ENCODE measurements at places on chromosomes 3 and 15. TPM values are rescaled to one million over a fixed set of nuclear protein-coding genes. Genes with fewer than 3 reads are reported as not detected.

DNA sequence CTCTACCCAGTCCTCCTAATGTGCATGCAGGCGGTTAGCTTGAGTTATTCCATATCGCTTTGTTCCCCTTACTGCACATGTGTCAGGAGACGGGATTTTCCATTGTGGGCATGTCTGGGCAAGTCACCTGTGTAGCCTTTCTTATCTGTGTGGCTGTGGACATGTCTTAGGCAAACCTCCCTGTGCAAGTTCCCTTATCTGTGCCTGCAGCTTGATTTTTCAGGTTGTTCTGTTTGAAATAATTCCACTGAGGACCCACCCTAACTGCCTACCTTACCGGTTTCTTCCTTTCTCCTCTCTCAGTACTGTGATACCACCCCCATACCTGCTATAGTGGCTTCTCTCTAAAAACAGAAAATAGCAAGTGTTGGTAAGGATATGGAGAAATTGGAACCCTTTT is 113.6 kb downstream of the NEO1 start:
- DNase-seq, result no peak

- DNase-seq, result no peak
These were observed 671.5 kb downstream of the FHIT start for GRCh38 chr3:60579734-60580133.

DNA sequence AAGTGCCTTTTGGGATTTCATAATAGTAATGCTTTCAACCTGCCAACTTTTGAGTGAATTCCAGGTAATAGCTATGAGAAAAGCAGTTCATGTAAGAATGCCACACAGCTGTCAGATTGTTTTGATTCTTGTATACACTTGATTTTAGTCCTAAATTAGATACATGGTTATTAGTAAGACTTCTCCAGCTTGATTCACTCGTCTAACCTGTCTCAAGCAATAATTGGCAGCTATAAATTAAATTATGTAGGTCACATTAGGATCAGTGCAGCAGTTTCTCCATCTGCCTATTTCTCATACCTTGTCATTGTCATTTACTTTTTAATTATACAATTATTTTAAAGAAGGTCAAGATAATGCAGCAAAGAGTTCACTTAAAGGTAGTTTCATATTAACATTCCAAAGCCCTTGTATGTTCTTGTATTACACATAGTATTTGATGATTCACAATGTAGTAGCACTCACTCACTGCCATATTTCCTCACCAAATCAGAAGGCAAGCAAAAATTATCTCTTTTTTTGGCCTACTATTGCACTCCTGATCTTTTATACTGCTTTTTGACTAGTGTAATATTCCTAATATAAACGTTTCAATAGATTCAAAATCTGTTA is 10.9 kb upstream of the CRYBG3 start:
- DNase-seq, result no peak

DNA sequence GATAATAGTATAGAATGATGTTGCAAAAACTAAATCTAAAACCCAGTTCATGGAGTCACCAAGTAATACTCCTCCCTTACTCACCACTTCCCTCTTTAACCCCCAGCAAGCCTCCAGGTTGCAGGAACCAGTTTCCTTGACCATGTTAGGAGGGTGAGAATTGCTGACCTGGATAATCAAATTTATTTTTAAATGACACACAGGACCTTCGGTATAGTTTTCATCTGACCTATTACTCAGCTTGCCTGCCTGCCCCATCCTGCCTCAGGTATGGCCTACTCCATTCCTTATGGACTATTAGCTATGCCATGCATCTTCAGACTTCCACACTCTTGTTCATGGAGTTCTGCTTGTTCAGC is 883 bp downstream of the RTP4 start:
- DNase-seq, result no peak

DNA sequence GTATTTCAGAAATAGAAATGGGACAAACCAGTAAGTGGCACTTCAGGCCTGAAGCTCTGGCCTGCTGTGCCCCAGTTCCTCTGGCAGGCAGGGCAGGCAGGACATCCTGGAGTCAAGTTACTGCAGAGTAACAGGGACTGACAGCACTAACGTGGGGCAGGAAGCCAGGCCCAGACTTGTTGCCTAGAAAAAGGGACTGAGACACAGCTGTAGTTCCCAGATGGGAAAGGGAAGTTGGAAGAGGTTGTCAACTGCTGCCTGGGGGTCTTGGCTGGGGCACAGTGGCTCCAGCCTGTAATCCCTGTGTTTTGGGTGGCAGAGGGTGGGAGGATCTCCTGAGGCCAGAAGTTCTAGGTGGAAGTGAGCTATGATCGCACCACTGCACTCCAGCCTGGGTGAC is 171.9 kb downstream of the FMN1 start:
- no peak for DNase-seq

DNA sequence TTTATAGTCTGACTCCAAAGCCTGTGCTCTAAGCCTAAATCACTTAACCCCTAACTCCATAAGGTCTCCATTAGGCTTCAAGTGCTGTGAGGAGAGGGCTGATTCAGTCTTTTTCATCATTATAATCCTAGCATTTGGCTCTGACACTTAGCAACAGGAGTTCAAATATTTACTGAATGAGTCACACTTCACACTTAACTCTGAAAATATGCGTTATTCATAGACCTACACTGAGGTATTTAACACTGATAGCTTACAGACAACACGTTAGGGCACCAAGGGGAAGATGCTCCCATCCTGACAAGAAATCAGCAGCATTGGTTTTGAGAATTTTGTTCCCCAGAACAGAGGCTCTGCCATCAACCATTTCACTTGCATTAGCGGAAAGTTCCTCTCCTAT is 53.5 kb downstream of the MSL2 start:
- DNase-seq, result peak; percentile 65

DNA sequence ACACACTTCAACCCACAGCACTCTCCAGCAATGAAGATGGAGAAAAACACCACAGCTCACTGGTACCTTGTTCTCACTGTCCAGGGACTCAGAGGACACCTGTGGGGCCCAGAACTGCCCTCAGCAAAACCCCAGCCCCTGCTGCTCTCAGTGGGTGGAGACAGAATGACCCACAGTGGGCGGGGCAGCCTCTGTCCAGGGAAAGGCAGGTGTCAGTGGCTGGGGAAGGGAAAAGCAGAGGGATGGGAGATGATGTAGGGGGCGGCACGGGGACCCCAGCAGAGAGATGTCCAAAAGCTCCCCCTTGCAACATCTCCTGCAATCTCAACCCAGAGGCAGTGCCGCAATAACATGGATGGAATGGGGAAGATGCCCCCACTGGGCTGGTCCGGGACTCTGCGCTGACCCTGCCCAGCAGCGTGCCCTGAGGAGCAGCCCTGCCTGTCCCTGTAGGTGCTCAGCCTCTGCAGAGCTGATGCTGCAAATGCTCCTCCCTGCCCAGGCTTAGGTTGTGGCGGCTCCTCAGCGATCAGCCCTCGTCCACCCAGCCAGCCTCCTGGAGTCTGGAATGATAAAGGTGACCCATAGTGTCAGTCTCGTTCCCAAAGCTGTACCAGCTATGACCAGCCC is 193.9 kb downstream of the XXYLT1 start:
- DNase-seq, result no peak

- no peak for DNase-seq
These were observed 535 bp downstream of the MCTP2 start for GRCh38 chr15:94231723-94232468.

GRCh38 chr3:28947061-28947460 is 333.8 kb upstream of the RBMS3 start:
- DNase-seq, result no peak

DNA sequence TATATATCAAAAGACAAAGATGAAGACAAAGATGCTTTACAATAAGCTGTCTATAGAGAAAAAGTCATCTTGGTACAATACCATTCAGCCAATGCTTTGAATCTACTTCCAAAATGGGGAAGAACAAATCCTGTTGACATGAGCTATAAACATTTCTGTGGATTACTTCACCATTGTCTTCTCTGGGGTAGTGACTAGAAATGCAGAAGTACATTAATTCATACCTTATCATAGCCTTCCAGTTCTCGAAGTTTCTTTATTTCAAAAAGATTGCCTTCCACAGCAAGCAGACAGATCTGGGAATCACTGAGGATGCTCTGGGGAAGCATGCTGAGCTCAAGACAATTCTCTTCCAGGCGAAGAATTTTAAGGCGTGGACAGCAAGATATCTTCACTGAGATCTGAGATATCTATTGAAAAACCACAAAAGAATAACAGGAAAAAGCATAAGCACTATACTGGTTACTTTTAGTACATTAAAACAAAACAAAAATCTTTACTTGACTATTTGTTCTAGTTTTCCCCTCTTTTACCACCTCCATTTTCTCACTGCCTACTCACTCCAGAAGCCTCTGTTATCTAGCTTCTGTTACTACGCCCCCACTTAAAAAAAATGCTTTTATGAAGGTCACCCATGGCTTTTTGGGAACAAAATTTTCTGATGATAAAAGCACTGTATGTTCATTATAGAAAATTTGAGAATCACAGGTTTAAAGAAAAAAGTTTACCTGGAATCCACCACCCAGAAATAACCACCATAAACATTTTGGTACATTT is 3.6 kb downstream of the LRRC57 start:
- no peak for DNase-seq

GRCh38 chr3:114079761-114080160 is 23.2 kb downstream of the QTRT2 start:
- DNase-seq, result no peak

- DNase-seq, result no peak
These were observed 27.9 kb upstream of the TLE3 start for GRCh38 chr15:70125605-70126004.

DNA sequence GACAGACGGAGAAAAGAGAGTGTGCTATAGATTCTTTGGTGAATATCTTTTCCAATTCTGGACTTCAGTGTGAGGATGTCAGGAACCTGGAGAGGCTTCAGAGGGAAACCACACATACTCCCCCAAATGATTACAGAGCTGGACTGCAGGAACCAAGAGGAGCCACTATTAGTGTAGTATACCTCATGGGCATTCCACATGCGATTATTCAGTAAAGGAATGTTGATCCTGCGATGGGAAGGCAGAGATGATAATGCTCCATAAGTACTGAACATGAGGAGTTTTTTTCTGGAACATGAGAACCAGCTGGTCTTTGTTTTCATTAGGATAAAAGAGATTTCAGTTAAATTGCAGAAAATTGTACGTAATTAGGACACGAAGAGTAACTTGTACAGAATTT is 18.7 kb downstream of the STARD9 start:
- DNase-seq, result no peak

DNA sequence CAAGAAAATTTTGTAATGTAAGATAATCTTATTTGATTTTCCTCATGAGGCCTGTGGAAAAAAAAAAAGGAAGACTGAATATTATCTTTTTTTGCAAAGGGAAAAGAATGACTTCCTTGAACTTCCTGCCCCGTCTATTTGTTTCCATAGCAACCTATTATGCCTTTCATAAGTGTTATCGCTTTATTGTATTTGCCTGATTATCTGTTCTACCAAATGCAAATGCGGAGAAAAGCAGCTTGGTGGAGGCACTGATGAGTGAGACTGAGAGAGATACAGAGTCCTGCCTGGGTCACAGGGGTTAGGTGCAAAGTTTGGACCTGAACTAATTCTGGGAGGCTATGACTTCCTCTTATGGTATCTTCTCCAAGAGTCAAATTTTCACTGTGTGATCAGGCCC is 334.0 kb upstream of the KCNMB2 start:
- DNase-seq, result no peak

DNA sequence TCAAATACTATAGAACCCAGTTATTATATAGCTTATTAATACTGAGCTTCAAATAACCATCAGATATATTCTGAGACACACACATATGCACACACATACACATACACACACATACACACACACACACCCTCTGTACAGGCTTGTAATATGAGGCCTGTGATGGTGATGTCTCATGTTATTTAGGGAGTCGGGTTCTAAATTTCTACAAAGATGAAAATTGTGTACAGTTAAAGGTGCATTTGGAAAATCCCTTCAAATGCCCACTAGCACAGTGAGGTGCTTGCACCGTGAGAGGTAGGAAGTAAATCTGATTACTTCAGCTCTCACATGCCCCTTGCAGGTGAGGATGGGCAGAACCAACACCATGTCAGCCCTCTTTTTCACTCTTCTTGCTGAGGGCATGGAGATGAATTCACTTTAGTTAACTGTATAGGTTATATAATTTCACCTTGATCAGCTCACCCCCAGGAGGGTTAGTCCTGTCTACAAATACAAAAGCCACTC is 294.5 kb upstream of the PROK2 start:
- DNase-seq, result no peak

DNA sequence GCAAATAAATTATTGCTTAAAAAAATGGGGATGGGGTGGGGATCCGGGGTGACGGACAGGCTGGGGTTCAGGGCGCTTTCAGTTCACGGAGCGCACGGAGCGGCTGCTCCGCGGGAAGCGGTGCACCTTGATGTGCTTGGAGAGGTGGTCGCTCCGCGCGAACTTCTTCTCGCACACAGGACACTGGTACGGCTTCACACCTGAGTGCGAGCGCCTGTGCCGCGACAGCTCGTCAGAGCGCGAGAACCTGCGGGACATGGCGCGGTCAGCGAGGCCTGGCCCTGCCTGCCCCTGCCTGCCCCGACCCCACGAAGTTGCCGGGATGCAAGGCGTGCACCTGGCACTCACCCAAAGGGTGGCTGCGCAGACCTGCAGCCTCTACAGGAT is 13.6 kb downstream of the KLF15 start:
- DNase-seq, result no peak

- DNase-seq, result no peak
These were observed 16.7 kb upstream of the GPR160 start for GRCh38 chr3:170021083-170021482.

GRCh38 chr15:29031502-29032228 is 145.9 kb downstream of the APBA2 start:
- DNase-seq, result no peak

DNA sequence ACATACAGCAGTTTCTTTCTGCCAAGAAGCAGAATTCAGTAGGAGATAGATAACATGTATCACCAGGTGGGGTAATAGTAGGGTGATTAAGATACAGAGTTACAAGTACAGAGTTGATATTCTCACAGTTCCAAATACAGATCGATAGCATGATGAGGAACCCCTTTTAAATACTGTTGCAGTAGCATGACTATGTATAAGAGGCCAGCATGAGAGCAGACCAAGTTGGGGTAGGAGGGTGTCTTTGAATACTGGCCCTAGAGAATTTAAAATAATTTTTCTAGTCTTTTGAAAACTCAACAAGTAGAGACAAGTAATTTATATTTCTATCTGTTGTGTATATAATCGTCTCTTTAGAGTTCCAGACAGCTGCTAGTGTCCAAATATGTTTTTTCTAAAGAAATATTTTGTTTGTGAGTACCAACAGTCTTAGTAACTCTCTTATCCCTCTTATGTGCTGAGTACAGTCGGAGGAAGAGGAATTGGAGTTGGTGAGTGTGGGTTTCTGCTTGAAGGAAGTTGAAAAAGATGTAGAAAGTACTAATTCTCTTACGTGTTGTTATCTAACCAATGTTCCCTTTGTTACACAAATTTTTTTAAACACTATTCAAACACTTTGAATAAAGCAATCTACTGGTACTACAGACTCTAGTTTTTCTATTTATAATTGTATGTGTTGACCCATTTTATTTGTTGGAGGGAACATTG is 30.2 kb downstream of the LYSMD4 start:
- no peak for DNase-seq

- no peak for DNase-seq
These were observed 235.1 kb downstream of the MYRIP start for GRCh38 chr3:40044487-40044886.

TMEM87A gene
- polyA plus RNA-seq, result 30.7 TPM

CCR1 gene
- not detected for polyA plus RNA-seq

FBXW12 gene
- not detected for polyA plus RNA-seq

TMCO5A gene
- polyA plus RNA-seq, result not detected

GHRL gene
- not detected for polyA plus RNA-seq

CYP1A1 gene
- 0.62 TPM for polyA plus RNA-seq

HRG gene
- polyA plus RNA-seq, result not detected

DIS3L gene
- polyA plus RNA-seq, result 47.9 TPM

EIF4E3 gene
- polyA plus RNA-seq, result 2.3 TPM

SOX14 gene
- polyA plus RNA-seq, result not detected

LYSMD4 gene
- polyA plus RNA-seq, result 6.0 TPM

LRRFIP2 gene
- 46.1 TPM for polyA plus RNA-seq

GP9 gene
- polyA plus RNA-seq, result not detected

All from A549 (cell line).